ENCODE measurements at places on chromosomes 16 and 17.

DNA sequence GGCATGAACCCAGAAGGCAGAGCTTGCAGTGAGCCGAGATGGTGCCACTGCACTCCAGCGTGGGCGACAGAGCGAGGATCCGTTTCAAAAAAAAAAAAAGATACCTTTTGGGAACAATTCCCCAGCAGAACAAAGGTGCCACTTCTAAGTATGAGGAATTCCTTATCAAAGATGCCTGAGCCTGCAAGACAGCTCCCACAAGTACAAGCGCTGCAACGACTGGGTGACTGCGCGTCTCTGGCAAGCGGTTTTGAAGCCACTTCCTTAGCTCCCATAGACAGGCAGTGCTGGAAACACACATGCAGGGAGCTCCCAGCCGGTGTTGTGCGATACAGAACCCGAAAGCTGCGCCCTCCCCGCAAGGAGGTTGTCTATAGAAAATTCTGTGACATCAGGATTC is 60.5 kb downstream of the ADCY9 start:
- DNase-seq: no peak

GRCh38 chr17:48735062-48735351 is 6.5 kb upstream of the HOXB13 start:
- DNase-seq: no peak

- DNase-seq: peak; percentile 52
Measured at GRCh38 chr16:68417711-68418301, 30.5 kb downstream of the SMPD3 start.

GRCh38 chr16:80733407-80733806 is 71.0 kb downstream of the CDYL2 start:
- no peak for DNase-seq
